ENCODE measurements at places on chromosomes 7 and 10.

DNA sequence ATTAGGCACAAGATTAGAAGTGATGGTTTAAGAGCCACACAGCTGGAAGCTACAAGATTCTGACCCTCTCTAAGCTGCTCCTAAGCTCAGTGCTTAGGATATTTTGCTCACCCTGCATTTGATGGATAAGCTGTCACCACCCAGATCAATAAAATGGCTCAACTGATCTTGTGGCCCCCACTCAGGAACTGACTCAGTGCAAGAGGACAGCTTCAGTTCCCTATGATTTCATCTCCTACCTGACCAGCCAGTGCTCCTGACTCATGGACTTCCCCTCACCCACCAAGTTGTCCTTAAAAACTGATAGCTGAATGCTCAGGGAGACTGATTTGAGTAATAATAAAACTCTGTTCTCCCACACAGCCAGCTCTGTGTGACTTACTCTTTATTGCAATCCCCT is 833.8 kb downstream of the GRID1 start:
- ATAC-seq, result no peak

DNA sequence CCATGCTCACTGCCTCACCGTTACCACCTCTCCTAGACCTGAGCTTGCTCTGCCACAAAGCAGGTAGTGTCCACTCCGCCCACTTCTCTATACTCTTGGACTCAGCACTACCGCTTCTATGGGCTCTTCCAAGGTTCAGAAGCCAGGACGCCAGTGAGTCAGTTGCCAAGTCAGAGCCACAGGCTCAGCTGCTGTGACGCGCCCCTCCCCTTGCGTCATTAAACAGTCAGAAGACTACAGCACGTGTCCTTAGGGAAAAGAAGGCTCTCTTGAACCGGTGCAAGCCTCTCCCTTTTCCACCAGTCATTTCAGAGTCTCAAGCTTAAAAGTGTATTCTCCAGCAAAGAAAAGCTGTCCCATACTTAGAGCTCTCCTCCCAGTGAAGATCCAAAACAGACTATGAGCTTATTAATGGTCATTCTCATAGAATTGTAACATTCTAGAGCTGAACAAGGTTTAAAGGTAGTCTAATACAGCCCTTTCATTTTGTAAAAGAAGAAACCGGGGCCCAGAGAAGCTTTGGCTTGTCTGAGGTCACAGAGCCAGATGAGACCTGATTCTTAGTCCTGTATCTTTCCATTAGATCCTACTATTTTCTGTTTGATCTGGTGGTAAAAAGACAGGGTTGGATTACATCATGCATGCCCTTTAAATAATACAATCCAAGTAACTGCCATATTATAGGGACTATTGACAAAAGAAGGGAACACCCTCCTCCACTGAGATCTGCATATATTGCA is 40.9 kb upstream of the MET start:
- ATAC-seq, result peak; percentile 97

- no peak for ATAC-seq
These were observed 279.5 kb upstream of the GNAI1 start for GRCh38 chr7:79855172-79855571.

DNA sequence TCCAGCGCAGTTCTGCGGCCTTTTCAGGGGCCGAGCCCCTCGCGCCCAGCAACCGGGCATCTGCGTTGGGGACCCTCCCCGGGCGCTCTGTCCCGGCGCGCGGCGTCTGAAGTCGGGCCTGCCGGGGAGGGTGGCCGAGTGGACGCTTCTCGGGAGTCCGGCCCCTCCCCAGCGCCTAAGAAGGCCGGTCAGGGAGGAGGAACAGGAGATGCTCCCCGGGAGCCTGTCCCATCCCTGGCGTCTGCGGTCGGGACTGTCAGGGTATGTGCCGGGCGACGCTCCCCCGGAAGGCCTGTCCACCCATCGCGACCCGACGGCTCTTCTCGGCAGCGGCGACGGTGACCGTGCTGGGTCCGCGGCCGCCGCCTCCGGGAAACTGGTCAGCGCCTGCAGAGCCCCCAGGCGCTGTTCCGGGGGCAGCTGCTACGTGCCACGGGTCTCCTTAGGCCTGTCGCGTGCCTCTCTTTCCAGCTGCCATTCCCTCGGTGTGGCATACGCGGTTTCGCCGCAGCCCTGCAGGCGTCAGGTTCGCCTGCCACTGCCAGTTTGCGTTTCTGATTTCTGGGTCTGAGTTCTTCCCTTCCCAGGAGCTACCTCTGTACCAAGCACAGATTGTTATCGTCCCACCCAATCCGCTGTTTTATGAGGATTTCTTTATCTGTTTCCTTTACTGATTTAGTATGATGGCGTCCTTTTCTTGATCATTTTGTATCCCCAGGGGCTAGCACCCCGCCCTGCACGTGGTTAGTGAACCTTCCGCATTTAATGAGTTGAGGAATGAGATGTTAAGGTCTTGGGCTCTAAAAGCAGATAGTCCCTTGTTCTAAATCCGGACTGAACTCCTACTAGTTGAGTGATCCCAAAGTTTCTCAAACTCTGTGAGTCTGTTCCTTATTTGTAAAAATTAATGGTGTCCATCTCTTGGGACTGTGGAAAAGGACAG is 782 bp downstream of the IFIT5 start:
- ATAC-seq, result peak; percentile 70

DNA sequence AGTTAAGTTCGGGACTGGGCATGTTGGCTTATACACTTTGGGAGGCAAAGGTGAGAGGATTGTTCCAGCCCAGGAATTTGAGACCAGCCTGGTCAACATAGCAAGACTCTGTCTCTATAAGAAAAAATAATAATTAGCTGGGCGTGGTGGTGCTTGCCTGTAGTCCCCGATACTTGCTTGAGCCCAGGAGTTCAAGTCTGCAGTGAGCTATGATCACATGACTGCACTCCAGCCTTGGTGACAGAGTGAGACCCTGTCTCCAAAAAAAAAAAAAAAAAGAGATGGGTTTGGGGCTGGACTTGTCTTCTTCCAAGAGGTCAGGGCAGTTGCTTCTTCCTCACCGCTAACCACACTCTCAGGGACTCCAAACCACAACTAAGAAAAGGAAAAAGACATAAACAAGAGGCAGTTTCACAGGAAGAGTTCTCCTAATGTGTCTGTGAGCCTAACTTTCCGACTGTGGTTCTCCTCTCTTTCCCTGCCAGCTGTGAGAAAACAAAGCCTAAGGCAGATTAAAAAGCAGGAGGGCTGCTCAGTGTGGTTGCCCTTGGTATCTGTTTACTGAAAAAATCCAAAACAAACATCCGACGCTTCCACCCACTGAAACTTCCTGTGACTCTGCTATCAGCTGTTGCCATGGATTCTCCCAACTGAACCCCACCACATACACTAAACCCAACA is 2.4 kb upstream of the SERPINE1 start:
- ATAC-seq, result no peak

DNA sequence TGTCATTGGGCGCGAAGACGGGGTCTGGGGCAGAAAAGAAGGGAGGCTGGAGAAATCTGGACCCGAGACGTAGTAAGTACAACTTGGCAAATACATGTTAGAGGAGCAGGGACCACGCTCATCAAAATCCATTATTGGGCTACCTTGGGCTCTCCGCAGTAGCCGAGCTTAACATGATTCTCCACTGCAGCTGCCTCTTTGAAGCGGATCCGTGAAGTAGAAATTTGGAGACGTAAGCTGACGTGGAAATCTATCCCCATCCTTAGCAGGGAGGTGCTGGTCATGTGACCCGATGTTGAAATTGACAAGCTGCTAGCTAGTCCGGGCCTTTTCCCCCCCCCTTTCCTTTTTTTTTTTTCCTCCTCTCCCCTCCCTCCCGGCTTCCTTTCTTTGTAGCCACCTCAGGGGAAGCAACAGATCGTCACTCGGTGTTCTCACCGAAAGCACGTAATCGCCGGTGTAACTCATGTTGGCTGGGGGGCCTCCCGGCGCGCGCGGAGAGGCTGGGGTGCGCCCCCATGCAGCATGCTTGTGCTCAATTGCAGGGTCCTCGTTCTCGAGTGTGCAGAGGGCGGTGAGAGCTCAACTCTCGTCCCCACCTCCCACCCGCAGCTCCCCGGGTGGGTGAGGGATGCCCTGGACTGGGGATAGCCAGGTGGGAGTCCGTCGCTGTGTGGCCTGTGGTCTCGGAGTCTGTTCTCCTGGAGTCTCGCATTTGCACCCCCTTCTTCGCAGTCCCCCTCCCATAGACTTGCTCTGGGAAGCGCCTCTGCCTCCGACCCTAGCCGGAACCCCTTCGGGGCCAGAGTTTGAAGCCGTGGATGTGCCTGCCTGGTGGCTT is at the start of gene HOXA11:
Gene HOXA11, minus strand, starts transcription at position 220 of the 841 bp plus-strand sequence. Its CDS starts 88 bp downstream, at position 132.
- peak; percentile 22 for ATAC-seq

DNA sequence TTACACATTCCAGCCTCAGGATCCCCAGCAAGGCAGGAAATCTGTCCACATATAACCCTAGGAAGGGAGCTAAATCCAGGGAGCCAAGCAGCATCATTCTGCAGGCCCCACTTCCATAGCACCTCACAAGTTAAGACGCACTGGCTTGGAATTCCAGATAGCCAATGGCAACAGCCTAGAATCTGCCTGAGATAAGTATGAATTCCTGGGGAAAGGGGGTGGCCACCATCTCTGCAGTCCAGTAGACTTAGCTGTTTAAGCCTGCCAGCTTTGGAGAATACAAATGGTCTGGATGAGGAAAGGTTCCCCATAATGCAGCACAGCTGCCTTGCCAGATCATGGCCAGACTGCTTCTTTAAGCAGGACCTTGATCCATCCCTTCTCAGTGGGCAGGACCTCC is 179.4 kb upstream of the PRSS1 start:
- no peak for ATAC-seq

- ATAC-seq, result no peak
These were observed 314.2 kb upstream of the GNAI1 start for GRCh38 chr7:79820387-79820786.

Data from esophagus mucosa (tissue), 1 donor.